ENCODE measurements at places on chromosomes 16 and 17.

- no peak for DNase-seq
Observed at GRCh38 chr16:31131841-31132271, 3.7 kb downstream of the PRSS8 start.

GRCh38 chr17:34110315-34110714 is 144.8 kb upstream of the CCL2 start:
- DNase-seq = no peak

GRCh38 chr17:17718251-17718650 is 37.0 kb downstream of the RAI1 start:
- no peak for DNase-seq

GRCh38 chr16:26802440-26802839 is 264.3 kb upstream of the C16orf82 start:
- DNase-seq = no peak

DNA sequence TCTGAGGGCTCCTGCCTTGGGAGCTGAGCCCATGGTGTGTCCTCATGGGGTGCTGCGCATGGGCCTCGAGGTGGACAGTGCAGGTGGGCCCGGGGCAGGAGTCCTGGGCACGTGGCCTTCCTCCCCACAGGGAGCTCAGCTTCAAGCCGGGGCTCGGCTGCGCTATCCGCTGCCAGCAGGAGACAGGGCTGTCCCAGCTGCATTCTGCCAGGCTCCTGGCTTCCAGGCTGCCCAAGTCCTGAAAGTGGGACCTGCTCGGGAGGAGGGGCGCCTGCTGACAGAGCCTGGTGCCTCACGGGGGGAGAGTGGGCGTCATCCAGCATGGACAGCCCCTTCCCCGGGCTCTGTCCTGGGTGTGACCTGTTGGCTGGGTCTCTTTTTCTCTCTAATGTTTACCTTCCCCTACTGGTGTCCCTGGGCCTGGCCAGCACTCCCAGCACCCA is 7.1 kb downstream of the TRAF7 start:
- DNase-seq = no peak

GRCh38 chr17:15264542-15264941 is 584 bp downstream of the PMP22 start:
- DNase-seq = no peak

DNA sequence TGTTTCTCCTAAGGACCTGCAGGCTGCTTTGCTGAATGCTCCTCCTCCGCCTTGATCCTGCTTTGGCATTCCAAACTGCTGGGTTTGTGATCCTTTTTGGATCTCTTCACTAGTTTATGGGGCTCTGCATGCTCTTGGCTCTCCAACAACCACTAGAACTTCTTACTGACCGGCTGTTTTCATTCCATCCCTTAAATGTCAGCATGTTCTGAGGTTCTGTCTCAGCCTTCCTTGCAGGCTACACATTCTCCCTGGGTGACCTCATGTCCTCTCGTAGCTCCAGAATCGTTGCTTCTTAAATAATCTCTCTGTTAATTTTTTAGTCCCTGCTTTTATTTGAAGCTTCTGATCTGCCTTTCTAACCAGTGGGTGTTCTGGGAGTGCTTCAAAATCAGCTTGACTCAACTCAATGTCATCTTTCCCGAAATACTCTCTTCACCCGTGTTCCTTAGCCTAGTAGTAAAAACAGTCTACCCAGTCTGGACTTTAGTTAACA is 119.0 kb upstream of the HS3ST2 start:
- peak; percentile 2 for DNase-seq

DNA sequence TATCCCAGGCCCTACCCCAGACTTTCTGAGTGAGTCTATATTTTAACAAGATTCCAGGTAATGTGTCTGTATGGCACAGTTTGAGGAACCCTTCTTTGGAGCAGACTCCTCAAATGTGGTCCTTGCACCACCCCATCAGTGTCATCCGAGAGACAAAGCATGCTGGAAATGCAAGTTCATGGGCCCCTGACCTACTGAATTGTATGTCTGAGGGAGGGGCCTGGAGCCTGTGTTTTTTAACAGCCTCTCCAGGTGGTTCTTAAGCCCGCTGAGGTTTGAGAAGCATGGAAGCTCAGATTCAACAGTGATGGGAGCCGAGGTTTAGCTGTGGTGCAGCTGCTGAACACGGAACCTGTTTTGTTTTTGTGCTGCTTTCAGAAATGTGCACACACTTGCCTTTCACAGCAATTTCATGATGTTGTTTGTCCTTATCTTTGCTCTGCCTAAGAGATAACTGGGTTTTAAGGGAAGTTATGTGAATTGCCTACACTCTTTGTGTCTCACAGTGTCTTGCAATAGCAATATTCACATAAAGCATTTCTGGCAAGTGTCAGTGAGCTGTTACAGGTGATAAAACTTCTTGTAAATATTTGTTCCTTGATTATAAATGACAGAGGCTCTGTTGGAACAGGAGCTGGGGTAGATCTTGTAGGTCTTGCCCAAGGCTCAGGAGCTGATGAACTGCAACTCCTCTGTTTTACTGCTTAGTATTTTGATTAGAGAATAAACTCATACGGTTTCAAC is 32.0 kb upstream of the IL34 start:
- DNase-seq = no peak

DNA sequence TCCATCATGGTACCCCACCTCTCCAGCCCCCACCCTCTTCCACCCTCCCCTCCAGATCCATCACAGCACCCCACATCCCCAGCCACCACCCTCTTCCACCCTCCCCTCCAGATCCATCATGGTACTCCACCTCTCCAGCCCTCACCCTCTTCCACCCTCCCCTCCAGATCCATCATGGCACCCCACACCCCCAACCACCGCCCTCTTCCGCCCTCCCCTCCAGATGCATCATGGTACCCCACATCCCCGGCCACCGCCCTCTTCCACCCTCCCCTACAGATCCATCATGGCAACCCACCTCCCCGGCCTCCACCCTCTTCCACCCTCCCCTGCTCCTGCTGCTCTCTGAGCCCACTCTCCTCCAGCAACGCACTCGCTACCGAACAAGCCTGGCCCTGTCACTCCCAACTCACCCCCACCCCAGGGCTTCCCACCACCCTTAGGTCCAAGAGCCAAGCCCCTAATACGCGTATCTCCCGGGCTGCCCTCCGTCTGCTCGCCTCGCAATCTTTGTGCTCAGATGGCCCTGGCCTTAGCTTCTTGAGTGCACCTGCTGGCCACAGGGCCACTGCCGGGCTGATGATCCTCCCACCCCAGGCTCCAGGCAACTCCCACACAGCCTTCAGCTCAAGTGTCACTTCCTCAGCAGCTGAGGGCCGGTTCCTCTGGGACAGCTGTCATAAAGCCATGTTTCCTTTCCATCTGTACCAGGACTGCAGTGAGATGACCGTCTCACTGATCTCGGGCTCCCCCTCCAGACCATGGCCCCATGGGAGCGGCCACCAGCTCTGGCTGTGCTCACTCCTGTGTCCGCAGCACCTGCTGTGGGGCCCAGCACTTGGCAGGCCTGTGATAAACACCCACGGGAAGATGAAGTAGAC is 25.5 kb downstream of the KDM8 start:
- DNase-seq = no peak

GRCh38 chr17:29145289-29146073 is 34.7 kb downstream of the MYO18A start:
- DNase-seq = peak; percentile 59

DNA sequence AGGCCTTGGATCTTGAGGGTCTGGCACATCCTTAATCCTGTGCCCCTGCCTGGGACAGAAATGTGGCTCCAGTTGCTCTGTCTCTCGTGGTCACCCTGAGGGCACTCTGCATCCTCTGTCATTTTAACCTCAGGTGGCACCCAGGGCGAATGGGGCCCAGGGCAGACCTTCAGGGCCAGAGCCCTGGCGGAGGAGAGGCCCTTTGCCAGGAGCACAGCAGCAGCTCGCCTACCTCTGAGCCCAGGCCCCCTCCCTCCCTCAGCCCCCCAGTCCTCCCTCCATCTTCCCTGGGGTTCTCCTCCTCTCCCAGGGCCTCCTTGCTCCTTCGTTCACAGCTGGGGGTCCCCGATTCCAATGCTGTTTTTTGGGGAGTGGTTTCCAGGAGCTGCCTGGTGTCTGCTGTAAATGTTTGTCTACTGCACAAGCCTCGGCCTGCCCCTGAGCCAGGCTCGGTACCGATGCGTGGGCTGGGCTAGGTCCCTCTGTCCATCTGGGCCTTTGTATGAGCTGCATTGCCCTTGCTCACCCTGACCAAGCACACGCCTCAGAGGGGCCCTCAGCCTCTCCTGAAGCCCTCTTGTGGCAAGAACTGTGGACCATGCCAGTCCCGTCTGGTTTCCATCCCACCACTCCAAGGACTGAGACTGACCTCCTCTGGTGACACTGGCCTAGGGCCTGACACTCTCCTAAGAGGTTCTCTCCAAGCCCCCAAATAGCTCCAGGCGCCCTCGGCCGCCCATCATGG is 4.0 kb upstream of the ADGRG3 start:
- no peak for DNase-seq

DNA sequence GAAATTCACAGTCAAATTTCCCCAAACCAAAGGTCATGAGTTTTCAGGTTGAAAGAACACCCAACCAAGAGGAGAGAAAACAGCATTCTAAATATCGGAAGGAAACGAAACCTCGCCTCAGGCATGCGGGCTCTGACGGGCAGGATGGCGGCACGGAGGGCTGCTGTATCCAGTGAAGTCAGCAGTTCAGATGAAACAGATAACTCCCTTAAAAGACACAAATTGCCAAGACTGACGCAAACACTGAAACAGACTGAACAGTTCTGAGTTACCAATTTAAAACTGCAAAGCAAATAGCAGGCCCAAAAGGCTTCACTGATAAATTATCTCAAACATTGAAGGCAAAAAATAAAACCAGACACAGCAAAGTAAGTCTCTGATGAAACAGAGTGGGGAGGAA is 20.6 kb upstream of the CDH15 start:
- no peak for DNase-seq

GRCh38 chr16:60107437-60107836 is 1373.3 kb upstream of the GOT2 start:
- no peak for DNase-seq

DNA sequence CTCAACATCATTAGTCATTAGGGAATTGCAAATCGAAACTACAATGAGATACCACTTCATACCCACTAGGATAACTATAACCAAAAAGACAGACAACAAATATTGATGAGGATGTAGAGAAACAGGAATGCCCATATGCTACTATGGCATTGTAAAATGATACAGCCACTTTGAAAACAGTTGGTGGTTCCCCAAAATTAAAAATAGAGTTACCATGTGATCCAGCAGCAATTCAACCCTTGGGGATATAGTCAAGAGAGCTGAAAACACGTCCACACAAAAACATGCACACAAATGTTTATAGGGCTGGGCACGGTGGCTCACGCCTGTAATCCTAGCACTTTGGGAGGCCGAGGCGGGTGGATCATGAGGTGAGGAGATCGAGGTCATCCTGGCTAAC is 10.0 kb upstream of the PECAM1 start:
- DNase-seq = no peak

- DNase-seq = no peak
Observed at GRCh38 chr17:18910881-18911280, 41.1 kb upstream of the SLC5A10 start.

DNA sequence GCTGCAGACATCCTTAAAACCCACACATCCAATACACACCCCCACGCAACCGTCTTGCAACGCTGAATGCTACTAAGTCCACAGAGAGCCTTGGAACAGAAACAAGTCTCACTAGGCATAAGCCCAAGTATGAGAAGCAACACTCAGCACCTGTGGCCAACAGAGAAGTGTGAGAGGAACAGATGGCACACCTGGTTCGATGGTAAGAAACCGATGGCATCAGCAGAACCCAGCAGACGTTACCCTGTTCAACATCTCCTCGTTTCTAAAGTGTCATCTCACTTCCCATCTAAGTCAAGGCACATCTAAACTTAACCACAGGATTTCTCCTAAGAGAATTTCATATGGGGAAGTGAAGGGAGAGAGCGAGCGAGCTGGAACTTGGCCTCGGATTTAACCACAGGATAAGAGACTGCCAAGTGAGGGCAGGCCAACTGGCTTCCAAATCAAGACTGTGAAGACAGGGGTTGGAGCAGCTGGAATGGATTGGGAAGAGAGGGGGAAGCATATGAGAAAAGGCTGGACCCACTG is 41.0 kb downstream of the NXPH3 start:
- DNase-seq = no peak

GRCh38 chr17:59607061-59607460 is 12.6 kb upstream of the CLTC start:
- DNase-seq = no peak

GRCh38 chr16:924806-925205 is 46.0 kb downstream of the LMF1 start:
- no peak for DNase-seq

DNA sequence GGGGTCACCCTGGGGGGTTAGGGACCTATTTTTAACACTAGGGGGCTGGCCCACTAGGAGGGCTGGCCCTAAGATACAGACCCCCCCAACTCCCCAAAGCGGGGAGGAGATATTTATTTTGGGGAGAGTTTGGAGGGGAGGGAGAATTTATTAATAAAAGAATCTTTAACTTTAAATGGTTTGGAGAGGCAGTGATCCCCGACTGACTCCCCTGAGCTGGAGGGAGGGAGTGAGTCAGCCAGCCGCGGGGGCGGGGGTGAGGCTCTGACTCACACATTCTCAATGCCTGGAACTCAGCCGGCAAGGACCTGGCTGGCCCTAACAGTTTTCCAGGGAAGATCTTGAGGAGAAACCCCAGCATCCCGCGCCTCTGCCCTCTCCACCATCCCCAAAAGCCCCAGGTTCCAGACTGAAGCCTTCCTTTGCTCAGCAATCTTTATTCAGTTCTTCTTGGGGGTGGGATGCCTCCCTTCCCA is 1.5 kb downstream of the HCFC1R1 start:
- peak; percentile 84 for DNase-seq

- DNase-seq = no peak
Observed at GRCh38 chr17:31433091-31433790, 41.8 kb downstream of the RAB11FIP4 start.

DNA sequence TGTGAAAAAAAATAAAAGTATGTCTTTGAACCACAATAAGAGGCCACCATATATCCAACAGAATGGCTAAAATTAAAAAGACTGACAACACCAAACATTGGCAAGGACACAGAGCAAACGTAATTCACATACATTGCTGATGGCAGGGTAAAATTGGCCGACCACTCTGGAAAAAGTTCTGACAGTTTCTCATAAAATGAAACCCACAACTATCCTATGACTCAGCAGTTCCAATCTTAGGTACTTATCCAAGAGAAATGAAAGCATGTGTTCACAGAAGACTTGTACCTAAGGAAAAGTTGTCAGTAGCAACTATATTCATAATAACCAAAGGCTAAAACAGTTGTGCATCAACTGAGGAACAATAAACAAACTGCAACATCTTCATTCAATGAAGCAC is 357.3 kb upstream of the XYLT1 start:
- DNase-seq = no peak

DNA sequence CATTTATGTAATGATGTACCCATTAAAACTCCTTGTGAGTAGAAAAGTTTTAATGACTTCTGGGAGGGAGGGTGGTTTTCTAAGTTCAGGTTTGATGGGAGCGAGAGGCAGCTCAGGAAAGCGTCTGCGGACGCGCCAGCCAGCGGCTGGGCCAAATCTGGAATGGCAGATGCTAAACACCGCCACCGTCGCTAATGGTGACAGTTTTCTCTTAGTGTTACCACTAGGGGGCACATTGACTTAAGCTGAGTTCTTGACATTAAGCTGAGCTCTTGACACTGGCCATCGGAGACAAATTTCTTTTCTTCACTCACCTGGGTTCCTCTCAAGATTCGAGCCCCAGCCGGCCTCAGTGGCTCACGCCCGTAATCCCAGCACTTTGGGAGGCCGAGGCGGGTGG is 6.7 kb downstream of the TRPV1 start:
- peak; percentile 72 for DNase-seq

All from hematopoietic multipotent progenitor cell treated with erythropoietin and hydrocortisone succinate and interleukin-3 and kit ligand, for 15 days (in vitro differentiated cells).